Activated CD4-positive, alpha-beta T cell treated with anti-CD3 and anti-CD28 coated beads, Interleukin-2, amount 10 ng/mL, durations not matched to agents 24 days and 14 days (primary cell): ENCODE measurements at places on chromosomes 7 and 10.
A peak's percentile ranks its signal among the peaks of the same experiment; 100 is the strongest.

DNA sequence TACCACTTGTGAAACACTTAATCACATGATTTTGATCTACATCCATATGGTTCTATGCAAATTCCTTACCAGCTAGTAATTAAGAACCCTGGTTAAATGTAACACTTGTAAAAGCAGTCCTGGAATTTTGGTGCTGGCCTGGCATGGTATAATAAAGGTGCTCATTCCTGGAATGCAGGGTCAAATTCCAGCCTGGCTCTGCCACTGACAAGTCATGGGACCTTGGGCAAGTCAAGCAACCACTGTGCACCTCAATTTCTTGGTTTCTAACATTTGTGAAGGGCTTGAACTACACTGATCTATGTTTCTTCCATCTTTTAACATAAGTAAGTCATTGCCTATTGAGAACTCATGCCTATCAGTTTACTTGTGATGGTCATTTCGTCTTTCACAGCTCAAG is 91.9 kb upstream of the PIK3CG start:
- no peak for DNase-seq

DNA sequence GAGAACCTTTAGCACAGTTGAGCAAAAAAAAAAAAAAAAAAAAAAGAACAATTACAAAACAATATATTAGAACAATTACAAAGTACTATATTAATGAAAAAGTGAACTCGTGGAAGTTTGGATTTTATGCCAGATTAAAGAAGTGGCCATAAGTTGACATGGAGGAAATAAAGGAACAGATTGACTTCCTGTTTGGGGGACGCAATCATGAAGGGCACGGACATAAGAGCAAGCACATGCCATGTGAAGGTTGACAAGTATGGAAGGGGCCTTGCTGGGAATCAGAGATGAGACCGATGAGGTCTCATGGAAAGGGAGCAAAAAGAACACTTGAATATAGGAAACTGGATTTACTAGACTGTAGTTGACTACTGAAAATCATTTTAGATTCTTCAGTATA is 61.7 kb downstream of the ICA1 start:
- DNase-seq: no peak

- DNase-seq: no peak
Observed at GRCh38 chr7:2659556-2660358, 28.0 kb downstream of the TTYH3 start.

DNA sequence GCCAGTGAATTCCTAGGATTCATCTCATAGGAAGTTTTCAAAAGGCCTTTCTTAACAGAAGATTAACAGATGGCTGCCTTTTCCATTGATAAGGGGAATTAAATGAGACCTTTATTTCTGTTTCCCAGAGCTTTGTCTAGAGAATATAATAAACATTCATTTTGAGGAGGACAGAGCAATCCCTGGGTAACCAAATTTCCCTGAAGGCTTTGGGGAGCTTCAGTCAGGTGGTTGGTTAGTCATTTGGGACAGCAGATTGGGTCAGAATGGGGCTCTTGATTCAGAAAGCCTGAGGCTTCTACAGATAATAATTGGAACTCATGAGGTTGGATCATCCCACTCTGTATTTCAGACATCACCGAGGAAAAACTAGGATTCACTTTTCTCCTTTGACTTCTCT is 21.8 kb downstream of the MXI1 start:
- no peak for DNase-seq

DNA sequence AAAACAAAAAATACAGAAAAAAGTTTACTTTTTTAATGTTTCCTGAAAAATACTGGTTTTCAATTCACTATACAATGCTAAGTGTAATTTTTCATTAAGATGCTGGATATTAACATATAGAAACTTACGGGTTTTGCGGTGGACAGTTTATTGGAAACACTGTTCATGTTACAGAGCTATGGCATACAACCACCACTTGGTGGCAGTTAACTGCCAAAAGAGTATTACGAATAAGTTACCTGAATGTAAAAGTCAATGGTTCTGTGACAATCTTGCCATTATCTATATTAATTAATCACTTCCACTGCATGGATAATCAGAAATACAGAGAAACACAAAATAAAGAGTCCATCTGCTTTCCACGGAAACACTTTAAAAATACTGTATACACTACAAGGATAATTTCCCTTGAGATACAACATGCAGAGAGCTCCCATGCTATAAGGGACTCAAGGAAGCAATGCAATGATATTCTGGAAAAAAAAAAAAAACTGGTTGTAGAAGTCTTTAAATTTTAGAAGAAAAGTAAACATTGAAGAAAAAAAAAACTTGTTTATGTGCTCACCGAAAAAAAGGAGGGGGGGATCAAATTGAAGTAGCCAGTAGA is 97.0 kb downstream of the TPK1 start:
- DNase-seq: peak; percentile 72

DNA sequence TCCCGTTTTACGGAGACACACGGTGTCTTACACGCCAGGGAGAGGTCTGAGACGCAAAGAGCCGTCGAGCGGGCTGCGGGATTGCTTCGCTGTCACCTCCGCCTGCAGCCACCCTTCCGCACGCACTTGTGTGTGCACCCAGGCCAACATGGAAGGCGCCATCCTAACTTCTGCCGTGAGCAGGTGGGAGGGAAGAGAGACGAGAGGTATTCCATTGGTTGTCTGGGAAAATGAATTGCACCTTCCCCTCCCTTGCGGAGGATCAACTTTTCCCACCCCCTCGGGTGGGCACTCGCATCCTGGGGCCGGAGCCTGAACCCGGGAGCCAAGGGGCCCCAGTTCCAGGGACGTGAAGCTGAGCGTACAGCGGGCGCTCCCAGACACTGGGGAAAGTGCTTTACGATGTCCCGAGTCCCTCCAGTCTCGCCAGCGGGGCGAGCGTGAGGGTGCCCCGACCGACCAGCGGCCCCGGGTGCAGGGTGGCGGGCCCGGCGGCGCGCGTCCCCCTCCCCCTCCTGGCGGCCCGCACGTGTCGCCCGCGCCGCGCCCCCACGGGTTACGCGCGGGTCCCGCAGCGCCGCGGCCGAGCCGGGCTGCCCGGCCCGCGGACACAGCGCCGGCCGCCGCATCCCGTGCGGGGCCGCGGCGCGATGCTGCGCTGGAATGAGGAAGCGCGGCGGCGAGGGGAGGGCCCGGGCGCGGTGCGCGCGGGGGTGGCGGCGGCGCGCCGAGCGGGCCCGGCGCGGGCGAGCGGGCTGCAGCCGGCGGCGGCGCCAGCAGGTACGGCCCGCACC is 984 bp upstream of the IKZF1 start:
- DNase-seq: peak; percentile 70

DNA sequence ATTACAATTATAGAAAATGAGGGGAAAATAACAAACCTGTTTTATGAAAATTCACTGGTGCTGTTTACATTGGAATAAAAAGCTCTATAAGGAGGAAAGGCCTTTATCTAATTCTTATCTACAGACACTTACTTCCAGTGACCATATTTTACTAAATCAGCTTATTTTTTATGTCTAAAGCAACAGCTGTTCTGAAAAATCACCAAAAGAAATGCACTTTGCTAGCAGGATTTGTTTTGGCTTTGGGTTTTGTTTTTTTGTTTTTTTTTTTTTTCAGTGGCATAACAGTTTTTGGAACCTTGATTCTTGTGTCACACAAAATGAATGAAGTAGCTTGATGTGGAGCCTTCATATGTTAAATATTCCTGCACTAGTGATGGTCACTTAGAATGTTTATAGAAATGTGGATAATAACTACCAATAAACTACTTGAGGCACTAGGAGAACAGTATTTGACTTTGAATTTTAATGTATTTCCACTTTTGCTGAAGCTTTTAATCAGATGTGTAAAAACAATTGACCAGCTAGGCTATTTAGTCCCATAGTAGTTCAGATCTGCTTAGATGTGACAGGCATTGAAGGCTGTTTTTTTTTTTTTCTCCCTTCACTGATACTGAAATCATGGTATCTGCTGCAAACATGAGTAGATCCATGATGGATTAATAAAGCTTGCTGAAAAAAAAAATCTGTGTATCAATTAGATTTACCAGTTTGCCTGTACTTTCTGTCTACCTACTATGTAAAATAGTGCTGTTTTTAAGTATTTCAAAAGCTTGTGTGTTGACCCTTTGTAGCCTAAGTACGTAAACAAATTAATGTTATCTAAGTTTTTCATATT is 2.8 kb downstream of the ARL4A start:
- DNase-seq: no peak

GRCh38 chr7:64869912-64870562 is 33.0 kb upstream of the ZNF273 start:
- DNase-seq: no peak

GRCh38 chr7:156127166-156128134 is 315.2 kb upstream of the SHH start:
- no peak for DNase-seq

DNA sequence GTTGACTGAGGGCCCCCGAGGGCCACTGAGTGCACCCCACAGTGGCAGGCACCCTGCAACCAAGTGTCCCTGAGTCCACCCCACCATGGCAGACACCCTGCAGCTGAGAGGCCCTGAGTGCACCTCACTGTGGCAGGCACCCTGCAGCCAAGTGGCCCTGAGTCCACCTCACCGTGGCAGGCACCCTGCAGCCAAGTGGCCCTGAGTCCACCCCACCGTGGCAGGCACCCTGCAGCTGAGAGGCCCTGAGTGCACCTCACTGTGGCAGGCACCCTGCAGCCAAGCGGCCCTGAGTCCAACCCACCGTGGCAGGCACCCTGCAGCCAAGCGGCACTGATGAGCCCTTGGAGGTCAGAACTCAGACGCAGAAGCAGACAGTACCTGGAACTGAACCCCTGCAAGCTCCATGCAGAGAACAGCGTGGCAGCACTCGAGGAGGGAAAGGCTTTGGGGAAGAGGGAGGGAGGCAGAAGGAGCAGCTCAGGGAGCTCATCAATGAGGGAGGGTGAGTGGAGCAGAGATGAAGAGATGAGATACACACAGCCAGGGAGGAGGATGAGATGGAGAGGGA is 156.5 kb downstream of the WDR37 start:
- peak; percentile 51 for DNase-seq

DNA sequence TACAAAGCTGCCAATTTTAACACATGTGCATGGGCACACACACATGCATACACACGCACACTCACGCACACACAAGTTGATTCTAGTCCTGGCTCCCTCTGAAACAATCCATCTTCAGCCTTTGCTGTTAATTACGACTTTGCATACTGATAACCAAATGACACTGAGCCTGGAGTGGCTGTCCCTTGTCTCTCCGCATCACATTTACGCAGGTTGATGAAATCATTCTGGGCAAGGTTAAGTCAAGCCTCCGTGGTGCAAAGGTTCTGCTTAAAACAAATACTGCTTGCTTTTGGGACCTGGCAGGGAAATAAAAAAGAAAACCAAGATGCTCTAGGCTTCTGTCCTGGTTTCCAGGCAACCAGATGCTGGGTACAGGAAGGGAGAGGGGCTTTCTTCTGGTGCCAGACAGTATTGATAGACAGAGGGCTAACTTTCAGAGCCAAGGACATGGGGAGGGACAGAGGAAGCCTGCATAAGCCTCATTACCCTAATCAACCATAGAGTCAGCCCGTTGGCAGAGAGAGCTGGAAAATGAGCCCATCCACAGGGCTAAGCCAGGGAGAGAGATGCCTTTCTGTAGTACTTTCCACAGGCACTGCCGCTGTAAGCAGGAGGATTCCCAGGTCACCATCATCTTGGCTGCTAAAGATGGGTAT is 233.0 kb downstream of the WDR11 start:
- no peak for DNase-seq

- no peak for DNase-seq
Observed at GRCh38 chr10:130359711-130360110, 223.5 kb downstream of the GLRX3 start.

- DNase-seq: no peak
Observed at GRCh38 chr10:24128066-24128730, 80.7 kb upstream of the KIAA1217 start.
